Activated T-cell treated with anti-CD3 and anti-CD28 coated beads, Interleukin-2, amount 50 U/mL, for 48 hours (primary cell): ENCODE measurements at places on chromosomes 1 and 21.

- DNase-seq, result no peak
These were observed 465.9 kb downstream of the PLA2G4A start for GRCh38 chr1:187294421-187295201.

GRCh38 chr1:217369271-217369981 is 261.5 kb downstream of the GPATCH2 start:
- DNase-seq, result no peak

DNA sequence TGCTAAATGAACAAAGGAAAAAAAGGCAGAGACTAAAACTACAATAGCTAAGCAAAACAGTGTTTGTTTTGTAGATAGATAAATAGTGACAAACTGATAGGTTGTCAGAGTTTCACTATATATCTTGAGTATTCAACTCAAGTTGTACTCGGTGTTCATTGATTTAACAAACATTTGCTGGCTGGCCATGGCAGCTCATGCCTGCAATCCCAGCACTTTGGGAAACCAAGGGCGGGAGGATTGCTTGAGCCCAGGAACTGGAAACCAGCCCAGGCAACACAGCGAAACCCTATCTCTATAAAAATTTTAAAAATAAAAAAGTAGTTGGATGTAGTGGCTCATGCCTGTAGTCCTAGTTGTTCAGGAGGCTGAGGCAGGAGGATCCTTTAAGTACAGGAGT is 17.3 kb downstream of the C1orf185 start:
- DNase-seq, result no peak

DNA sequence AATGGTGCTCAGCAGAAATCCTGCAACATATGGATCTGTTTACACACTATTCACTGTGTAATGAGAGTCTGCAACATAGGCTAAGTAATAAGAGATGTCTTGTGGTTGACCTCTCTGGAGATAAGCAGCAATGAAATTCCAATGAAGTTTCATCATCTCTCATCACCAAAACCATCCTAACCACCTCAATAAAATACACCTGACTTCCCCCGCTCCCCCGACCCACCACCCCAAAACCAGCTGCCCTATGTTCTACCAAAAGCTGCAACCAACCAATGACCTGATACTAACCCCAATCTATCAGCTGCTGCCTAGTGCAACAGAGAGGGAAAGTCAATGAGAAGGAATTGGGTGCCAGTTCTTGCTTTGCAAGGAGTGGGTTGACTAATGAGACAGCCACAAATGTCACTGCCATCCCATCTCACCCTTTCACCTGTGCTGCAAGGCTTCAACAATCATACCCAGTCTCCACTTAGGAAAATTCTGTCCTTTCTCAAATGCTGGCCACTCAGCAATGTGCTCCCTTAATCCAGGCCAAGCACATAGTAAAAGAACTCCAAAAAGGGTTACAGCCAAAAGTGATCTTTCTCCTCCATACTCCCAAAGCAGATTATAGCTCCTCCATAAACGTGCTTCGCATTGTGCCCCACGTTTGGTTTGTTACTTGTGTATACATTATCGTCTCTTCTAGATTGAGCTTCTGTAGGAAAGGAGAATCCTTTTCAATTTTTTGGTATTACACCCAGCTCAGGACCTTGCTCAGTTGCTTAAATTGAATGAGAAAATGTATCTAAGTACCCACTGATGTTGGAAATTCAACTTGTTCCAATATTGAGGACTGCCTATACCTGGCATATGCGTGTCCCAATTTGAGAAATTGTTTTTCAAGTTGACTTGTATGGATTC is 29.0 kb downstream of the MRPL39 start:
- DNase-seq, result peak; percentile 83

DNA sequence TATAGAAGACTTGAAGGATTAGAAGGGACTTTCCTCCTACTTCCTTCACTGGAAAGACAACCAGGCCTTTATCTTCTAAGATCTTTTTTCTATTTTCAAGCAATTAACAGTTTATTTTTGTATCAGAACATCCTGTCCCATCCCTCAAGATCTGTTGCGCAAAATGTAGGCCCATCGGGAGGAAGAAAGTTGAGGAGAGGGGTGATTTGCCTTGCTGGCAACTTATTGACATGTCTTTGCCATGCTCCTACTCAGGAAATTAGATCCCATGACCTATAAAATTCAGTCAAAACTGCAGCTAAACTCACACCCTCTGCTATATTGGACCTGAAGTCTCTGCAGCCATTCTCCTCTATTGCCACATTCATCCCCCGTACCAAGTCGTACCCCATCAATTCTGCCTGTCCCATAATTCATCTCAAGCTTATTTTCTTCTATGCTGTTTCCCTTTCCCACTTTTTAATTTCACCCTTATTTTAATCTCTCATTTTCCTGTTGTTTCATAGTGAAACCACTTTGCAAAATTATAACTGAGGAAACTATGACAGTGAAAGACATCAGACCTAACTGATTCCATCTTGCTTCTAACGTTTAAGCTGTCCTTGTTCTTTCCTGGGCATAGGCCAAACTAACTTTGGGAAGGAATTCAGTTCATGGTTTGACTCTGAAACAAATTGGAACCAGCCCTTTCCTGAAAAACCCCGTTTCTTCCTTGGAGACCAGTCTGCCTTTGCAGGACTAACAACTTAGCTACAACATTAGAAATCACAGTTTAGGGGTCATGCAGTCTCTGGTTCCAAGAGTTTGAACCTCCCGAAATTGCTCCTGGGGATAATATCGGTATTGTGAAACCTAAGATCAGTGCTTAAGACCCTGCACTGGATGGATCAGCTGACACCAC is 195.7 kb upstream of the PTBP2 start:
- no peak for DNase-seq

GRCh38 chr21:43922949-43923348 is 57.9 kb downstream of the AGPAT3 start:
- DNase-seq, result no peak

DNA sequence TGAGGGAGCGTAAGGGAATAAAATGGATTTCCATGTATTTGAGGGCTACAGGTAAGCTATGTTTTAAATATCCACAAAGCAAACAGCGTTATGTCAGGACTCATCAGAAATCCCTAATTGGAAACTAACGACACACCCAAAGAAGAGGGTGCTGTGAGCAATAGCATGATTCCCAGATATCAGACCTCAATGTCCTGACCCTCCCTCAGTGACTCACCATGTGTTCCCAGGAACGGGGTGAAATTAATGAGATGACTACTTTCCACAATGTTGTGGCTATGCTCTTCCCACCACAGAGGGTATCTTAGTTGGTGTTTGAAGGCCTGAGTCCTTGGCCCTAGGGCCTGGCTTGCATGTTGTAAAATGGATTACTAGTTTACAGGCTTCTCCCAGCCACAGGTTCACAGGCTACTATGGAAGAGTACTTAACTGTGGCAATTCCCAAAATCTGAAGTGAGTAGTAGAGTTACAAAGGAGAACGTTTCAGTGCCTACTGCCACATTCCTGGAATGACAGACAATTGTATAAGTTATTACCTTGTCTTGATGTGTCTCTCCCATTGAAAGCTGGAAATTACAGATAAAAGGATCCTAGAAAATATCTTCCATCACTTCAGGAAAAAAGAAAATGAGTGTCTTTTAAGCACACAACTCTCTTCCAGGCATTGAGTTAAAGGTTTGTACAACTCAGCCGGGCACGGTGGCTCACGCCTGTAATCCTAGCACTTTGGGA is 1.7 kb upstream of the KRTAP11-1 start:
- no peak for DNase-seq

GRCh38 chr1:79875187-79875586 is 868.7 kb upstream of the ADGRL4 start:
- DNase-seq, result no peak

DNA sequence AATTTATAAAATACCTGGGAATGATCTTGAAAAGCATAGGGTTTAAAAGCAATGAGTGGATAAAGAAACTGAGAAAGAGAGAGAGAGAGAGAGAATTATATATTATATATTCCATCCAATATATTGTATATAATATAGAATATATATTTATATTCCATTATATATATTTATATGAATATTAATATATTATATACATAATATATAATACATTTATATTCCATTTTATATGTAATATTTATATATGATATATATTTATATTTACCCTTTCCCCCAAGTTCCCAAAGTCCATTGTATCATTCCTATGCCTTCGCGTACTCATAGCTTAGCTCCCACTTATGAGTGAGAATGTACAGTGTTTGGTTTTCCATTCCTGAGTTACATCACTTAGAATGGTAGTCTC is 69.9 kb upstream of the SLC35F3 start:
- DNase-seq, result no peak

DNA sequence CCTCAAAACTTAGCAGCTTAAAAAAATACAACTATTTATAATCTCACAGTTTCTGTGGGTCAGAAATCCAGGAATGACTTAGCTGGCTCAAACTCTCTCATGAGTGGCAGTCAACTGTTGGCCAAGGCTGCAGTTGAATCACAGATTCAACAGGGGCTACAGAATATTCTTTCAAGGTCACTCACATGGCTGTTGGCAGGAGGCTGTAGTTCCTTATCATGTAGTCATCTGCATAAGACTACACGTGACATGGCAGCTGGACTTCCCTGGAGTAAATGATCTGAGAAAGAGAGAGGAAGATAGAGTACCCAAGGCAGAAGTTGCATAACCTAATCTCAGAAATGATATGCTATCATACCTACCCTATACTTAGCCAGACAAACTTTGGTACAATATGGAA is 75.2 kb upstream of the TSPAN2 start:
- DNase-seq, result no peak

DNA sequence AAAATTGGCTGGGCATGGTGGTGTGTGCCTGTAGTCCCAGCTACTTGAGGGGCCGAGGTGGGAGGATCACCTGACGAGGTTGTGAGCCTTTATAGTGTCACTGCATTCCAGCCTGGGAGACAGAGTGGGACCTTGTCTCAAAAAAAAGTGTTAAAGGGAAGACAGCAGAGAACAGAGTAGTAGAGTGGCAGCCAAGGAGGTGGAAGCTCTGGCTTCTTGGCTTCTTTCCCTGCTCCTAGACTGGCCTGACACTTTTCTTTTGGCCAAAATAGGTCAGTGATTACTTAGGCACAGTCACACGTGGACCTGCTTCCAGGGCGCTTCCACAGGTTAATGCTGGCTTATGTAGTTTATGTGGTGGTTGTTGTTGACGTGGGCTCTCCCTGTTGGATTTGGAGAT is 3.2 kb downstream of the DIP2A start:
- no peak for DNase-seq

DNA sequence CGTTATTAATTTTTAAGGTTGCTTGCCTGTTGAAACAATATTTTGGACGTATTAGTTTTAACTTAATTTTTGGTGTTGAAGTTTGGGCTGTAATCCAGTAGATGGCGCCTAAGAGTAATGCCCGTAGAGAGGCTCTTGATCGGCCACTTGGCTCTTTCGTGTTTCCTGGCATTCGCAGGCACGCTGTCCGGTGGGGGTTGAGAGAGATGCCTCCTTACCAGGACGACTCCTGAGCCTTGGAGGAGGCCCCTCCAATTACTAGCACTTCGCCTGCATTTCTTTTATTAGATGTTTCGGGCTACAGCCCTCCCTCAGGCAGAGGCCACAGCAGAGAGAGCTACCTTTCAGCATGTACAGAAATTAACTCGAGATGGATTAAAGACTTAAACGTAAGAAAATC is 12.0 kb downstream of the OR2M4 start:
- DNase-seq, result peak; percentile 22

GRCh38 chr1:93995837-93996536 is 86.8 kb upstream of the GCLM start:
- DNase-seq, result no peak

DNA sequence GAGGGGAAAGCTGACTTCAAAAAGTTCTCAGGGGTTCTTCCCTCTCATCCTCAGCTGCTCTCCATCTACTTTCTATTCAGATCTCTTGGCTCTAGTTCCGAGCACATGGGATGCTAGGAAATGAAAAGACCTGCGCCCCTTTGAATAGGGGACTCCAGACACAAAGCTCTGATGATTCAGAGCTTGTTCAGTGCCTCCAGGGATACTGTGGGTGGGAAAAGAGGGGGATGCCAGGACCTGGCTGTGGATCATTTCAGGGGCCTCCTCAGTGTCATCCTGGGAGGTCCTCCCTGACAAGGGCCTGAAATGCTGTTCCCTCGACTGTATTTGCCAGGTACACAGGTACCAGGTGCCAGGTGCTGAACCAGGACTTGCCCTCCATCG is 943 bp upstream of the KIAA0040 start:
- no peak for DNase-seq

DNA sequence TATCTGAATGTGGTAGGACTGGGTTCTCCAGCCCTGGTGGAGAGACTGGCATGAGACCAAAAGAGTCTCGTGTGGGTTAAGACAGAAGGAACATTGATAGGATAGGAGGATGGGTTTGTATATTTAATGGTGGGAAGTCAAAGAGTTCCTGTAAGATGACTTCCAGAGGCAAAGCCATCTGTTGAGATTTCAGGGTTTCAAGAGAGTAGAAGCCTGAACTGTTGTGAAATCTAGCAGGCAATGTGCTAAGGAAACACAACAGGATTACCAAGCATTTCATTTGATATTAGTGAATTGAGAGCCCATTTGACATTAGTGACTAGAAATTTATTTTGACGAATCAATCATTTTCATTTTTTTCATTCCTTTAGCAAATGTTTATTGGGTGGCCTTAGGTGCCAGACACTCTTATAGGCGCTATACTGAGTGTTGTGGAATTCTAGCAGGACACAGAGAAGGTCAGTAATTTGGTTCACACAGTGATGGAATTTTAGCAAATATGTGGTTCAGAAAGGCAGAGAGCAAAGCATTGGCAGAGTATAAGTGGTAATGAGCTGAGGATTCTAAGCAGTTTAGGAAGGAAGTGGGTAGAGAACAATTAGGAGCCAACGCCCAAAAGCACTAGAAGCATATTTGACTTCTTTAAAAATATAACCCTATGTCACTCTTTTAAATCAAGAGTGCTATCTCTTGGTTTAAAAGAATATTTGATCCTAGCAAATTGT is 149.3 kb downstream of the AK5 start:
- no peak for DNase-seq

DNA sequence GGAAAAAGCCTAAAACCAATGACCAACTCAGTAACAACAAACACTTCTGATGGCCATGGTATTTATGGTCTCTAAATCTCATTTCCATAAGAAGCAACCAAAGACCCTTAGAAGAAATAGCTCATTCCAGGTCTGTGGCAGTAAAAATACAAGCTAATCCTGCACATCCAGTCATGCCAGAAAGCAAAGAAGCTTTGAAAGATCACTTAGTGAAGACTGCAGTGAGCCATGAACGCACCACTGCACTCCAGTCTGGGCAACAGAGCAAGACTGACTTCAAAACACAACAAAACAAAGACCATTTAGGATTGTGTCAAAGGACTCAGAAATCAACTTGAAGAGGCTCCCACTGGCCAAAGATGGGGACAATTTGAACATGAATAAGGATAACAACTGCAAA is 18.4 kb upstream of the ELK4 start:
- no peak for DNase-seq

DNA sequence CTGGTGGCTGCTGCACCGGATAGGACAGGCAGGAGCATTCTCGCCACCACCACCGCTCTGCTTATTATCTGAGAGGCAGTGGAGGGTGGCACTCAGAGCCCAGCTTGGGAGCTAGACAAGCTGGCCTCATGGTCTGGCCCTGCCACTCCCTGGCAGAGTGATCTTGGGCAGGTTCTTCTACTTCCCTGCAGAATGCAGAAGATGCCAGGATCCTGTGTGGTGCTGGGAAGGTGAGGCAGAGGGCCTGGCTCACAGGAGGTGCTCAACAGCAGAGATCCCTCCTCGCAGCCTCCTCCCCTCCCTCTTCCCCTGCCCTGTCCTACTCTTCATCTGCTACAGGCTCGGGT is 60.4 kb downstream of the ARHGEF10L start:
- no peak for DNase-seq
